ENCODE measurements at places on chromosomes 5 and 9.

- no peak for DNase-seq
Measured at GRCh38 chr9:71941060-71941568, 29.7 kb downstream of the C9orf85 start.

- no peak for DNase-seq
Measured at GRCh38 chr5:74309050-74309449, 331.5 kb downstream of the ENC1 start.

GRCh38 chr9:134516464-134516863 lies 125.1 kb upstream of the COL5A1 start:
- no peak for DNase-seq

GRCh38 chr5:146283344-146283761 lies 55.3 kb upstream of the POU4F3 start:
- DNase-seq, result no peak

GRCh38 chr5:96807075-96807654 lies 580 bp downstream of the ERAP1 start:
- DNase-seq, result no peak

- DNase-seq, result no peak
Measured at GRCh38 chr5:109671136-109671535, 18.6 kb upstream of the MAN2A1 start.

DNA sequence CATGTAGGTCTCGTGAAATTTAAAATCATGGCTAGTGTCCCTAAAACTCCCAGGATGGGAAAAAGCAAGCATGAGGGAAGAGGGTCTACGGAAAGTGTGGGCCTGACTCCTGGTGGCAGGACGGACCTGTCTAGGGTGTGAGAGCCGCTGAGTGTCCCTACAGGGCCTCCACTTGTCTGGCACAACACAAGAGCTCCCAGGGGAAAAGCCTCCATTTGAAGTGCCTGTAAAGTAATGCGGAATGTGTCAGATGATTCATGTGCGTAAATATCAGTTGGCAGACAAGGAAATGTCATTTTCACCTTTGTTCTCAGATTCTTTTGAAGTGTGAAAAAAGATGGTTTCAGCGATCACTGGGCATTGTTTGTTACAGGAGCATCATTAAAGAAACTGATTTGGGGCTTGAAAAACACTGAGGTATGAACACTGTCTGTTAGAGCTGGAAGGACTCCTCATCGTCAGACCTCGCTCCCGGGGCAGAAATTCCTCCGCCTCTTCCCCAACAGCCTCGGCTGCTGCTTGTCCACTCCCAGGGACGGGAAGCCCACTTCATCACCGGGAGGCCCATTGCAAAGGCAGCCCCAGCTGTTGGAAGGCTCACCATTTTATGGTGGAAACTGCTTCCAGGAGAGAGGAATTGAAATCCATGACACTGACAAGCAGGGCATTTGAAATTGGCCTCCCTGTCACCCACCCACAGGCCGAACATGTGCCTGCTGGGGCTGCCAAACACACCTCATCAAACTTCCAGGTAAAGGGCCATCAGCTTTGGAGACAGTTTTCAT lies 240.8 kb downstream of the FSTL4 start:
- no peak for DNase-seq

DNA sequence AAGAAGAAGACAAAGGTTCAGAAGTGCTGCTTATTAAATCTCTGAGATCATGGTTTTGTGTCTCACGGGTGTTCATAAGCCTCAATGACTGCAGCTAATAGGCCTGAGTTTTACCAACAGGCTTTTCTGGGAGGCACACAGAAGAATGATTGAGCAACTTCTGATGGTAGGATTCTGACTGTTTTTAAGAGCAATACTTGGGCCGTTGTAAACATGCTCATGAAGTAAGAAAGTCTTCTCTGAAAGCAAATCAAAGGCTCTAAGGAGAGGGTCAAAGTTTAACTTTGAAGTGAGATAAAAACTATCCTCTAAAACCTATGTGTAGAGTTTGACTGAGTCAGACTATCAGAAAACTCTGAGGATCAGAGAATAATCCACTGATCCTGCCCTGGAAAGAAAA lies 390.9 kb upstream of the DAB2 start:
- DNase-seq, result no peak

GRCh38 chr5:86878250-86878649 lies 260.5 kb downstream of the COX7C start:
- no peak for DNase-seq

DNA sequence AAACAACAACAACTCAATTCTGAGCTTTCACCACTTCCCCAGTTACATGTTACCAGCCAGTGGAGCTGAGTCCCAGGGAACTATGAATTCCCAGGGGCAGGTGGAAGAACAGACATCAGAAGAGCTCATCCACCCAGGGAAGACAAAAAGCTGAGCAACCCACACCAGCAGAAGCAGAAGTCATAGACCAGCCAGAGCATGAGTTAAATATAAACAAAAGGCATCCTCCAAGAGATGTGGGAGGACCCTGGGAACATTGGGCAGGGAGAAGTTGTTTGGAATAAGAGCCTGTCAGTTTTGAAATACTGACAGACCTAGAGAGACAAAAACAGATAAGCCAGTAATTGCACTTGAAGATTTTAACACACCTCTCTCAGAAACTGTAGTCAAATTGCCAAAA lies 102.3 kb upstream of the LMX1B start:
- no peak for DNase-seq

DNA sequence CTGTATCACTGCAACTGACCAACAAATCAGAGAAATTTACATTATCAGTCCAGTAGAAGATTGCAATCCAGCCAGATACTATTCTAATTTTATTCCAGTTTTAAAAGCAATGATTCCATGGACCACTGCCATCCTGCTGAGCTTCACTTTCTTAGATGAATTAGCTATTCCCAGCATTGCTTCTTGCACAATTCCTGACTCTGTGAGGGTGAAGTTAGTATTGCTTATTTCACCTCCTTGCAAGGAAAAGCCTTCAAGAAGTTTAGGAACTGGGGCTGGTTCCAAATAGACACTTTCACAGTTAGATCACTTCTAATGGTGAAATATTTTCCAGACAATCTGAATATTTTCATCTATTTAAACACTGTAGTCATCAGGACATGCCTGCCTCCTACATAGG lies 338.6 kb upstream of the TNC start:
- DNase-seq, result no peak

DNA sequence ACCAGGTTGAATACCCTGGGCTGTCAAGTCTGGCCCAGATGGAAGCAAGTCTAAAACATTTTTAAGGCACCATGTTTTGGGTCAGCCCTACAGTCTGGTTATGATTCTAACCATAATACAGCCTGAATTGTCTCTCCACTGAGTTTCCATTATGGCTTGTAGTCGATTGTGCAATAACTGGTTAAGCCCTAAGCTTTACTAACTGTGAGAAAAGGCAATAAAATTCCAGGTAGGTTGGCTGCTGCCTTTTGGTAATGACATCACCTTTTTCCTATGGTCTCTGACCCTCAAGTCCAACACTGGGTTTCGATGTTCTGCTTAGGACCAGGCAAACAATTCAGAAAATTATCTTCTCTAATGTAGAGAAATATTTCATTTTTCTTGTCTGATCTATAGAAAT lies 243.3 kb downstream of the ACTL7B start:
- no peak for DNase-seq

GRCh38 chr5:133245191-133246052 lies 193.6 kb downstream of the HSPA4 start:
- peak; percentile 6 for DNase-seq

DNA sequence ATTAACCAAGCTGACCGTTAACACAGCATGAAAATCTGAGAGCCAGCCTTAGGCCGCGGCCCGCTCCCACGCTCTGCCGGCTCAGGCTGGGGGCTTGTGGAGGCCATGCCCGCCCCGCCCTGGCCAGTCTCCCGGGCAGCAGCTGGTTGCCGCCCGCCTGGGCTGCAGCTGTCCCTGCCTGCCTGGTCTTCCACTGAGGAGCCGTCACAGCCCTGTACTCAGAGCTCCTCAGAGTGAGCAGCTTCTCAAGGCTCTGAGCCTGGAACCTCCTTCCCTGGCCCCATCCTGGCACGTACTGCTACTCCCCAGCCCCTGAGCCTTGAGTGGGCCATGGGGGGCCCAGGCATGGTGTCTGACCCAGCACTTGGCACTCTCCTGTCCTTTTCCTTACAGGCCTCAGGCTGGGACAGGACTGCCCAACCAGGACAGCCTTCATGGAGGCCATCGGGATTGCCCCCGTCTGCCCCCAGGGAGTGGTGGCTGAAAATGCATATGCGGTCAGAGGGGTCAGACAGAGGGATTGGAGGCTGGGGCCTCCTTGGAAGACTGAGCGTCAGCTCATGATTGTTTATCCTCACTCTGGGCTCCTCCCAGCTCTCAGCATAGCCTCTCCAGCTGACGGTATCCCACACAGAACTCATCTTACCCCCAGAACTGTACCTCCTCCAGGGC lies 11.9 kb downstream of the FGFR4 start:
- DNase-seq, result no peak

- no peak for DNase-seq
Measured at GRCh38 chr5:89147031-89147430, 264.0 kb upstream of the MEF2C start.

- DNase-seq, result no peak
Measured at GRCh38 chr5:7425830-7426229, 29.9 kb downstream of the ADCY2 start.

GRCh38 chr9:120861935-120862334 lies 15.1 kb downstream of the PHF19 start:
- no peak for DNase-seq

DNA sequence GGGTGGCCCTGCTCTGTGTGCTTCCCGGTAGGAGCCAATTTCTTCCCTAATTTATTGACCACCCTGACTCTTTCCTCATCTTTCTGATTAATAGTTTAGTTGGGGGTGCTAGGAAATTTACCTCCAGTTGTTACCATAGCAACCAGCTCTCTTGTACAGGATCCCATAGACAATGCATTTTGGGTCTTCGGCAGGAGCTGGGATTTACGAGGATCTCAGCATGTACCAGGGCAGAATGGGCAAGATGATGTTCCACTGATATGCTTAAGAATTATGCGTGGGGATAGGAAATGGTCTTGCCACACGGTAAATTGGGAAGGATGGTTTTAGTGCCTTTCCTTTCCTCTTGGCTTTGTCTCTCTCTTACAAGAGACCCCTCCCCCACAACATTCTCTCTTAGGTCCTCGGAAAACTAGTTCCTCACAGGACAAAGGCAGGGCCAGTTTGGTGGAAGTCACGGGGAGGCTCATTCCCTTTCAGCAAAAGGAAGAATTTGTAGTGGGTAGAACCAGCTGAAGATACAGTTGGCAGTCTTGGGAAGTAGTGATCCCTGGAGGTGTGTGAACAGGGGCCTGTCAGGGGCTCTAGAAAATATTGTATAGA lies 133.4 kb upstream of the SHB start:
- no peak for DNase-seq

- DNase-seq, result no peak
Measured at GRCh38 chr9:77751341-77752091, 103.4 kb upstream of the GNA14 start.

DNA sequence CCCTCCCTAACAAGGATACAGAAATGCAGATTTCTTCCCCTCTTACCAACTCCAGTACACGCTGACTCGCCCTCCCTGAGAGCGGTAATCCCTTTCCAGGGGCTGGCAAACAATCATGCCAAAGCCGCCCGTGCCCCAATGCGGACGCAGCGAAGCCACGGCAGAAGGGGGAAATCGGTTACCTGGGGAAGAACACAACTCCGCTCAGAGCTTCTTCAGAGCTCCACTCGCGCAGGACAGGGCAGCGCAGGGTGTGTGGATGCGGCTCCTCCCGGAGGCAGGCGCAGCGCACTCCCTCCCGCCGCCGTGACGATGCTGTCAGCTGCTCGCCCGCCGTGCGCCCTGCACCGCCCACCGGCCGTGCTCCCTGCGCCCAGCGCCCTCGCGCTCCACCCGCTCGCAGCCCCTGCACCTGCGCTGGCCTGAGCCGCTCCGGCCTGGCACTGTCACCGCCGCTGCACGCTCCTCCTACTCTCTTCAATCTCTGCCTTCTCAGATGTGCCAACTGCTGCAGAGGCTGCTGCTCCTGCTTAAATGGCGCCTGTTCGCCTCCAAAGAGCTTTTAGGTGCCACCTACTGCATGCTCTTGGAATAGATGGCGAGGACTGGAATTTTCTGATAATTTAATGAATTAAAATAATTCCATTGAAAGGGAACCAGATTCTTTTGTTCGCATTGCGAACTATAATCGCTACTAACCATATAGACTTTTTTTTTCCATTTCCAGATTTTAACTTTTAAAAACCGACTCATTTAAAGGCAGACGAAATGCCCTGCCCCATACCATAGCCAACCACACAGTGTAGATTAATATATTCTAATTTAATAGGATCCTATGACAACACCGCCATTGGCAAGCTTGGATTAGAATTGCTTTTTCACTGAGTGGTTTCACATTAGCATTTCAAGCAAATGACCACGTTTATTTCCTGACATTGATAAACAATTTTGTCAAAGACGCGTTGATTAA lies at the start of gene DIRAS2:
Gene DIRAS2 (minus strand): TSS at position 255 of the 970 bp plus-strand sequence. CDS start 28,997 bp downstream, outside the sequence.
- no peak for DNase-seq

GRCh38 chr5:109907731-109908130 lies 218.0 kb downstream of the MAN2A1 start:
- no peak for DNase-seq

GRCh38 chr5:134539732-134540131 lies 14.3 kb downstream of the JADE2 start:
- no peak for DNase-seq

- no peak for DNase-seq
Measured at GRCh38 chr5:88967633-88968585, 84.9 kb upstream of the MEF2C start.

- no peak for DNase-seq
Measured at GRCh38 chr5:148931453-148932057, 105.1 kb downstream of the ADRB2 start.

DNA sequence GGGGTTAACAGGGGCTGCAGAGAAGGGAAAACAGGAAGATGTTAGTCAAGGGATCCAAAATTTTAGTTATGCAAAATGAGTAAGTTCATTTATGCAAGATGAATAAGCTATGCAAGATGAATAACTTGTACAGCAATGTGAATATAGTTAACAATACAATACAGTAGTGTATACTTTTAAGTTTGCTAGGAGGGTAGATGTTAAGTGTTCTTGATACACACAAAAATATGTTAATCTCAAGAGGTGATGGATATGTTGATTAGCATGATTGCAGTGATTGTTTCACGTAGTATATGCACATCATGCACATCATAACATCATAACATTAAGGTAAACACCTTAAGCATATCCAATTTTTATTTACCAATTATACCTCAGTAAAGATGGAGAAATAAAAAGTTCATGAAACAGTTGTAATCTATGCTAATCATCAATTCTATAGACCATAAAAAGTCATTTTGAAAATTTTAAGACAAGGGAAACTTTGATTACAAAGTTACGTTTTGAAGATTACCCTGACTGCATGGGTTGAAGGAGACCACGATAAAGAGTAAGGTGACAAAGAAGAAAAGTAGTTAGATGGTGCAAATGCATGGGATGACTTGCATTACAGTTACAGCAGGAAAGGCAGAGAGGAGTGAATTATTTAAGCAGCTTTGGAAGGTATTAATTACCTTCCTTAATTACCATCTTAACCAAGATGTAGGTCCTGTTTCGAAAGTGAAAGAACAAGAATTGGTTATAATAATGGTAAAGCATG lies 31.4 kb downstream of the FAM174A start:
- no peak for DNase-seq
